GF-D8 (cell line): ENCODE measurements at places on chromosomes 3 and 15.
A peak's percentile ranks its signal among the peaks of the same experiment; 100 is the strongest.

GRCh38 chr15:80584973-80585525 is 110.1 kb upstream of the ABHD17C start:
- no peak for DNase-seq

- no peak for DNase-seq
These were observed 13.3 kb downstream of the CAV3 start for GRCh38 chr3:8746780-8747345.

DNA sequence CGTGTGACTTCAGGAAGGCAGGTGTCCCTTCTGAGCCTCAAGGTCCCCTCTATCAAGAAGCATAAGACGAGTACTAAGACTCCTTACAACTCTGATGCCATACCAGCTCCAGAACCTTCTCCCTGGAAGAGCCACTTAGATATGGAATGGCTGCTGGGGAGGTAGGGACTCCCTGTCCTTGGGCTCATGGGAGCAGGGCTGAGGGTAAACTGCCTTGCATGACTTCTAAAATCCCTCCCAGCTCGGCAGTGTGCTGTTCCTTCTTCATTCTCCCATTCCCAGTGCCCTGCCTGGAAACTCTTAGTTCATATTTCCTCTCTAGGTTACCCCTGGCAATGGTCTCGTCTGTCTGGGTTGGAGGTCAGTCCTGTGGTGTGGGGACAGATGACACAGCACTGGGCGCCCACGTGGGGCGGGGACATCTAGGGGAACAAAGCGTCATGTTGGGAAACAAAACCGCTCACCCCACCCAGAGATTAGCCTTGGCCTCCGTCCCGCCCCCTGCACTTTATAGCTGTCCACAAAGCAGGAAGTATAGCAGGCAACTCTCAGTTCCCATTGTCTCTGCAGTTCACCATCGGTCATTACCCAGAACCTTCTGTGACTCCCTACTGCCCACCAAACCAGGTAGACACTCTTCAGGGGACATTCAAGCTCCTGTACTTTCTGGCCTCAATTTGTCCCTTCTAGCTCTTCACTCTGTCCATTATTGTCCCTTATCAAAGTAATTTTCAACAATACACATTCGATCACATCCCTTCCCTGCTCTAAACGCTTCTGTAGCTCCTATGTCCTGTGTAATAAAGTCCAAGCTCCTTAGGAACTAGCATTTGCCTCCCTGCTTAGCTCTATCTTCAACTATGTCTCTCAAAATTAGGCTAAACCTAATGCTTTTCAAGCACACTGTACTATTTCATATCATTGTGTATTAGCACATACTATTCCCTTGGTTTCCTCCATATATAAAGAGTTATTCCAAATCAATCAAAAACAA is 73.8 kb downstream of the IQSEC1 start:
- peak; percentile 92 for DNase-seq

DNA sequence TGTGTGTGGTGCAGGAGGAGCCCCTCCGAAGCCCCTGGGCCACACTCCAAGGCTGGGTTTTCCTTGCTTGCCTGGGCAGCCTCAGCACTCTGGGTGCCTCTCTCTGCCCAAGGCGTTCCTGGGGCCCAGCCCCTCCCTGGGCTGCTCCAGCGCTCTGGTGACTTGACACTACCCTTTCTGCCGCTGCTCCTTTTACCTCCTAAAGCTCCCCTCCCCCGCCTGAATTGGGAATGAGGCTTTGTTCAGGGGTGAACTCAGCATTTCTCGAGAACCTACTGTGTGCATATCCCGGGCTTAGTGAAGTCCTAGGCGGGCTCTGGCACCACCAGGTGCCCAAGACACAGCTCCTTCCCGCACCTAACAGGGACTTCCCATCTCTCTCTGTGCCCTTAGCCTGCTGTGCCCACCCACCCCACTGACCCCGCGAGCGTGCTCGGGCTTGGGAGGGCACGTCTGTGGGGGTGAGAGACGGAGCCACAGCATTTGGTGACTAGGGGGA is 1.2 kb upstream of the BAHD1 start:
- DNase-seq = no peak

DNA sequence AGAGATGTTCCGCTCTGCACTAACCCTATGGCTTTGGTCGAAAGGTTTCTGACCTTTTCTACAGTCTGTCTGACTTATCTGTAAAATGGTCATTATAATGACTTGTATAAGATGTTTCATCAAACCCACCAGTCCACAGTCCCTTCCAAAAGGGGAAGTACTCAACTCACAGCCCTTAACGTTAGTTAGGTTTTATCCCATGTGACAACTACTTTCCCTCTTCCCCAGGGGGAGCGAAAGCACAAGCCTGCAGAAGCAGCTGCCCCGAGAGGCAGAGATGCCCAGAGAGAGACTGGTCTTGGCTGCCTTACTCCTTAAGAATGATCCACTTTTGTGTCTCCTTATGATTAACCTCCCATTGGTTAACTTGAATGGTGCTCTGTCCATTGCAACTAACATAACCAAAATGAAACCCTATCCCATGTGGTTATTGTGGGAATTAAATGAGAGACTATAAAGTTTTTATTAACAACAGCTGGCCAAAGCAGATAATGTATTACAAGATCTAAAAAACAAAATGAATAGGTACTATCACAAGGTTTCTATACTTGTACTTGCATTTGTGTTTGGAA is 6.4 kb downstream of the ASTE1 start:
- peak; percentile 79 for DNase-seq

- no peak for DNase-seq
These were observed 222.8 kb upstream of the UBE2E2 start for GRCh38 chr3:22980346-22980745.

GRCh38 chr15:57655809-57656208 is 50.7 kb upstream of the POLR2M start:
- DNase-seq = no peak
